ENCODE measurements at places on chromosomes 1 and 21.

DNA sequence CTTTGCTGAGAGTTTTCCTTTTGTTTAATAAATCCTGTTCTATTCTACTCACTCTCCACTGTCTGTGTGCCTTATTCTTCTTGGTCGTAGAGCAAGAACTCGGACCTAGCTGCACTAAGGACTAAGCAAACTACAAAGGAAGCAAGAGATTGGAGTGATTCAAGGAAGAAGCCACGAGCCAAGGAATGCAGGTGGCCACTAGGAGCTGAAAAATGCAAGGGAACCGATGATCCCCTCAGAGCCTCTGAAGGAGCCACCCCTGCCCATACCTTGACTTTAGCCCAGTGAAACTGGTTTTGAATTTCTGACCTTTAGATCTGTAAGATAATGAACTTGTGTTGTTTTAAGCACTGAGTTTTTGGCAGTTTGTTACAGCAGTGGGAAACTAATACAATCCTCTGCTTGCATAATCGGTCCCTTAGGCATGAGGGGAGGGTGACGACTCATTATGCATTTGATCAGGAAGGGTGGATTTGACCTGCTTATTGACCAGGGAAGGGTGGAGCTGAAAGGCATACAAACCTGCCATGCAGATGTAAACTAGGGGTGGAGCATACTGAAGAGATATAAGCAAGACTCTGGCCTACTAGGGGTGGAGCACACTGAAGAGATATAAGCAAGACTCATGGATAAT, 6.2 kb upstream of the CA6 start:
- peak; percentile 54 for DNase-seq

- no peak for DNase-seq
Observed at GRCh38 chr1:17805869-17806684, 50.9 kb downstream of the ACTL8 start.

DNA sequence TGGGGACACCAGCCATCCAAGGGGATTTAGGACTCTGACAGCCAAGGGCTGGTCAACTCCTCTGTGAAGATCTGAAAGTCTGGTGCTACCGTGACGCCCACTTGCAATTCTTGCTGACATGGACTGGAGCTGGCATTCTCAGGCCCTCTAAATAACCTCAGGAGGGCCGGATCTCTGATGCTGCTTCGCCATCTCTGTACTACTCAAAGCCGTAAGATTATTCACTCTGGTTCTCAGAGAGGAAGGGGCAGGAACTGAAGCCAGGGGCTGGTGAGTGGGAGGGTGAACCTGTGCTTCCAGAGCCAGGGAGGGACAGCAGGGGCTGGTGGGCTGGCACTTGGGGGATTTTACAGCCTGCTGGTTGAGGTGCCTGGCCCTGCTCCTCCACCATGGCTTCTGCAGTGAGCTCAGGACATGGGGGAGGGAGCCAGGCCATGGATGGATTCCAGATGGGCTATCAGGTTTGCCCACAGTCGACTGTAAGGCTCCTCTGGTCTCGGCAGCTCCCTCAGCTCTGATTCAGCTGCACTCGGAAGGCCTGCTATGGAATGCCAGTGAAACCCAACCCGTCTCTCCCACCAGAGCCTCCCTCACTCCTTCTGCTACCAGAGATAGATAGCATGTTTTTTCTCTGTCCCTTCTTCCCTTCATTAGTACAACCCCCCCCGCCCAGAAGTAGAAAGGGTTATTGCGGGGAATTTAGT, 84.5 kb downstream of the PLXNA2 start:
- DNase-seq: no peak

- no peak for DNase-seq
Observed at GRCh38 chr1:207010726-207011125, 21.8 kb downstream of the C1orf116 start.

- no peak for DNase-seq
Observed at GRCh38 chr1:42430286-42431135, 25.3 kb downstream of the ZMYND12 start.

DNA sequence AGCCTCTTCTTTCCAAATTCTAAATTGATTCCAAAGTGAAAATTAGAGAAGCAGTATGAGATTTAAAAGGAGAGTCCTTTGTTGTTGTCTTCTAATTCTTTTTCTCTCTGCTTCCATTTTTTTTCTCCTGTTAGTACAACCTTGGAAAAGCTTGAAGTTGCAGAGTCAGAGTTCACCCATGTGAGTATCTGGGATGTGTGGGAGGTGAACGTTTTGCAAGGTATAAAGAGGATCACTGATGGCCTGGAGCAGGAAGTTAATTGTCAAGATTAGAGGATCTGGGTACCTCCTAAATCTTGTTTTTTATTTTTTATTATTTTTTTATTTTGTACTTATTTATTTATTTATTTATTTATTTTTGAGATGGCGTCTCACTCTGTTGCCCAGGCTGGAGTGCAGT, 7.7 kb upstream of the PSMD4 start:
- DNase-seq: no peak

GRCh38 chr1:246292571-246292970, 214.5 kb downstream of the SMYD3 start:
- no peak for DNase-seq

DNA sequence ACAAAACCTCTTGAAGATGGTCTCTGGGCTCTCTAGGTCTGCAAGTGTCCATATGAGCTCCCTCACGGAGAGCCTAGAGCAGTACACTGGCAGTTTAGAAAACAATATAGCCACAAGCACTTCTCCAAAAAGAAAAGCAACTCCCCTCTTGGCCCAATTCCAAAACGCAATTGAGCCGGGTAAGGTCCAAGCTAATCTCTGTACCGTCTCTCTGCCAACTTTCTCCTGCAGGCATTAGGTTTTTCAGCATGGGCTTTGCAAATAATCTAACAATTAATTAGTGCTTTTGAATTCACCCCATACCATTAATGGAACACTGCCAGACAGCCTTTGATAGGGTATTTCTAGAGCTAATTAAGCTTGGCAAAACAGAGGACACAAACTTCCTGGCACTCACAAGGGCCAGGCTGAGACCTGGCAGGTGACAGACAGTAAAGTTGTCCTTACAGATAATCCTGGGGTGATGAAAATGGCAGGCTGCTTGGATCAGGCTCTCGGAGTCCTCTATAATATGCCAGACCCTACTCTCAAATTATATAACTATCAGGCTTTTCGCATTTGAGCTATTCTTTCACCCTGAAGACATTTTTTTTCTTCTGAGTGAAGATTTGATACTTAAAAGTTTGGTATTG, 39.8 kb downstream of the TGFBR3 start:
- DNase-seq: peak; percentile 43

GRCh38 chr1:1058921-1059493, 15.1 kb downstream of the RNF223 start:
- no peak for DNase-seq

DNA sequence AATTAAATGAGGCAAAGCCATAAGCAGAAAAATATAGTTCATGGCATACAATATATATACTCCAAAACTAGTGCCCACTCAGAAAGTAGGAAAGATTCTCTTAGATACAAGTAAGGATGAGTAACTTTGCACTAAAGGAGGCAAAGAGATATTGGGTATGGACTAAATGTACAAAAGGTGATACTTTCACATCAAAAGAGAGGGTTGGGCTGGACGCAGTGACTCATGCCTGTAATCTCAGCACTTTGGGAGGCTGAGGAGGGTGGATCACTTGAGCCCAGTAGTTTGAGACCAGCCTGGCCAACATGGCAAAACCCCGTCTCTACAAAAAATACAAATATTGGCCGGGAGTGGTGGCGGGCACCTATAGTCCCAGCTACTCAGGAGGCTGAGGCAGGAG, 6.7 kb downstream of the KYAT3 start:
- no peak for DNase-seq

DNA sequence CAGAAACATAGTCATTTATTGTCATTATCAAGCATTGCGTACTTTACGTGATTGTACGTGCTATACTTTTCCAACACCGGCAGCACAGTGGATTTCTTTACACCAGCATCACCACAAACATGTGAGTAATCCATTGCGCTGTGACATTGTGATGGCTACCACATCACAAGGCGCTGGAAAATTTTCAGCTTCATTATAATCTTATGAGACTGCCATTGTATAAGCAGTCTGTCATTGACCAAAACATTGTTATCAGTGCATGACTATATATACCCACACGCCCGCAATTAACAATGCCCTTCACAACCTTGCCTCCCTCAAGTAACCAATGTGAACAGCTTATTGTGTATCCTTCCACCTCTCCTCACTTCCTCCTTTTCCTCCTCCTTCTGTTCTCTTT, 137.6 kb downstream of the ZZZ3 start:
- DNase-seq: no peak

DNA sequence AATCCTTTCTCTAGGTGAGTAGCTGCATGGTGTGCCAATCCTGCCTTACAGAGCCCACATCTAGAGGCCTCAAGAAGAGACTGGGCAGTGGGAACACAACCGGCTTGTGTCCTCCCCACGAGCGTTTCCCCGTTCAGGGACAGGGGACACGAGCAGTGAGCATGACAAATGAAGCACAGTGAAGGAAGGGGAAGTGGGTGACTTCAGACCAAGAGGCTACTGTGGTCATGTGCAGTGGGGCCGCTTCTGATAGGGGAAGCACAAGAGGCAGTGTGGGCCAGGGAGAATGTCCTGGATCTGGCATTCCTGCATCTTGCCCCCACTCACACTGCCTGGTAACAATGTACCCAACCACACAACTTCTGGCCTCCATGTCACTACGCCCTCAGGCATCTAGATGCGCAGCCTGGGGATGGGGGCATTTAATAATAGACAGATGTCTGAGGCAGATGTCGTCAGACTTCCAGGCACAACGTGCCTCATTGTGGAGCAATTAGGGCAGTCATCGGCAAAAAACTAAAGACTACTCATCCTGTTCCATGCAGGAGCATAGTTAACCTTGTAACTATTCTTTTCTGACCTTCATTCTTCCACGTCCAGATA, 155.6 kb upstream of the NBPF11 start:
- no peak for DNase-seq

- DNase-seq: no peak
Observed at GRCh38 chr21:31993826-31994825, 121.3 kb downstream of the HUNK start.

DNA sequence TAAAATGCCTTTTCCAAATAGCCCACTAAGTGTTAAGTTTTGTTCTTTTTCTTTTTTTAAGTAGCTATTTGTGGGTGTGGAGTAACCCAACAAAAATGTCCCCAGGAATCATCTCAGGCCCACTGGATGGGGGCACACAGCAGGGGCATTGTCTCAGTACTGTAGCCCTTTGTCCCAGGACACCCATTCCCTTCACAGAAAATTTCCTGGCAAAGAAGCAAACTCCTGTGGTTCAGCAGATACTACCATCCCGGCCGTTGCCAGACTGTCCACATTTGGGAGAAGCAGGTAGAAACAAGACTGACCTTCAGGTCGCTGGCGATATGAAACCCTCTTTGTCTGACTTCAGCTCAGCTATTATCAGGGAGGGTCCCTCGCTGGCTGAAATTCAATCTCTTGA, 23.7 kb upstream of the SRRM1 start:
- no peak for DNase-seq

DNA sequence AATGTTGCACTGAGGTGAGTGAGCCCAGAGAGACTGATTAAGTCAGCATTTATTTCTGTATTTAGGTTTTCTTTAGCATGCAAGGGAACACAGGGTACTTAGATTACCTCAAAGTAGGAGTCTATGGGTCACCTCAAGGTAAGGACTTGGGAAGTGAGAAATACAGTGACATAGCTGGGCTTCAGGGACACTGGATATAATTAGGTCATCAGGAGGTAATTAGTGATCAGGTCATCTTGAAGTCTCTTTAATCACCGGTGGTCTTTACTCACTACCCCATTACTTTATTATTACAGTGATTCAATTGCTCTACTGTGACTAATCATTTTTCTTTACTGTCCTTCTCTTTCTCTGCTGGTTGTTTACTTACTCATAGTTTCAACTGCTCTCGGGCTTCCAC, 59.9 kb upstream of the KCNK1 start:
- no peak for DNase-seq

DNA sequence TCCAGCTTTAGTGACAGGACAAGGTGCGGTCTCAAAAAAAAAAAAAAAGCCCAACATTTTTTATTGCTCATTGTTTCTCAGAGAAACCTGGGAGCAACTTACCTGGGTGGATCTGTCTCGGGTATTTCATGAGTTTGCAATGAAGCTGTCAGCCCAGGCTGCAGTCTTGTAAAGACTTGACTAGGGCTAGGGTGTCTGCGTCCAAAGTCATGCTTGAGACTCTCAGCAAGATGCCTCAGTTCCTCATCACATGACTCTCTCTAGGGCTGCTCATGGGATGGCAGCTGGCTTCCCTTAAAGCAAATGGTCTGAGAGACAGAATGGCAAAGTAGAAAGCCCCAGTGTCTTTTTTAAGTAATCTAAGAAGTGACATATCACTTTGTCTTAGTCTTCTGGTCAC, 8.1 kb downstream of the GABPA start:
- DNase-seq: no peak

DNA sequence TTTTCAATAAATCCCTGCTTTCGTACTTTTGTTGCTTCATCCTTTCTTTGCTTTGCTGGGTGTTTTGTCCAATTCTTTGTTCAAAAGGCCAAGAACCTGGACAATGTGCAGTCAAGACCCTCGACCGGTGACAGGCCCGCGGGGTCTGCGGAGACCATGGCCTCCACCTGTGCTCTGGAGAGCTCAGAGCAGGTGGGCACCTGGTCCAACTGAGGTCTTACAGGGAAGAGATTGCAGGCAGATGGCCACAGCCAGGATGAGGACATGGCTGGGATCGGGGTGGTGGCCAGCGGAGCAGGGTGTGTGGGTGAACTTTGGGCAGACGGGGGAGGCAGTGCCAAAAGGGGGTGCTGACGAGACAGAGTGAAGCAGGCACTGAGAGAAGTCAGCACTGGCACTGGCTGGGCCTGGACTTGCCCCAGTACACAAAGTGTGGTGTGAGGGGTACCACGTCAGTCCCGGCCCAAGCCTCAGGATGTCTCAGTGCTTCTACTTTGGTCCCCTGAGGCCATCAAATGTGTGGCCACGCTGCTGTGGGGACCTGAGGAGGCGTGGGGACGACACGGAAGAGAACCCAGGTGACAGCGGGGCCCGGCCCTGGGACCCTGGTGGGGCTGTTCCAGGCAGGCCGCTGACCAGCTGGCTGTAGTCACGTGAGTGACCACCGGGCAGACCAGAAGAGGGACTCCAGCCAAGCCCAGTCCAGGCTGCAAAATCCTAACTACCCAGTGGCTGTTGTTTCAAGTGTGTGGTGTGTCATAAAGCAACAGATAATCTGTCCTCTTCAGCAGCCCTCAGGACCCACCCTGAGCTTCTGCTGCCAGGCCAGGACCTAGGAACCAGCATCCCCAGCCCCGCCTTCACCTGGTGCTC, 10.4 kb upstream of the CCDC27 start:
- no peak for DNase-seq

- DNase-seq: no peak
Observed at GRCh38 chr1:195096051-195096521, 1512.2 kb downstream of the KCNT2 start.
